CD4-positive, alpha-beta memory T cell (primary cell): ENCODE measurements at places on chromosomes 4 and X.

DNA sequence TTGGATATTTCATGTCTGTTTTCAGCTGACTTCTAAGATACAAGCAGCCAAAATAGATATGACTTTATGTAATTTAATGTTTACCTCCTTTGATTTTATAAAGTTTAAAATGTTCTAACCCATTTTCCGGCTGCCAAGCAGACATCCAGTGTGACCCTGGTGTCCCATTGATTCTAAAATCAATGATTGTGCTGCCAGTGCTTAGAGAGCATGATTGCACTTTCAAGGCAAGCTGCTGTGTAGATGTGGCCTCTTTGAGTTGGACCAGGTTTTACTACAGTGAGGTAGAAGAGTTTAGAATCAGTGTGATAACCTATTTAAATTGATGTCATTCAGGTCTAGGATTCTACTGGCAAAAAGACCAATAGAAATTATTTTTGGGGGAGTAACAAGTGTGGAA, 730.9 kb downstream of the STPG2 start:
- no peaks in the 10 kb centered on the region for H3K27me3 ChIP-seq
- DNase-seq = no peak
- H3K27ac ChIP-seq = no peak overlapping the region
- no peak overlapping the region for H3K4me3 ChIP-seq
- no peaks in the 10 kb centered on the region for H3K36me3 ChIP-seq

DNA sequence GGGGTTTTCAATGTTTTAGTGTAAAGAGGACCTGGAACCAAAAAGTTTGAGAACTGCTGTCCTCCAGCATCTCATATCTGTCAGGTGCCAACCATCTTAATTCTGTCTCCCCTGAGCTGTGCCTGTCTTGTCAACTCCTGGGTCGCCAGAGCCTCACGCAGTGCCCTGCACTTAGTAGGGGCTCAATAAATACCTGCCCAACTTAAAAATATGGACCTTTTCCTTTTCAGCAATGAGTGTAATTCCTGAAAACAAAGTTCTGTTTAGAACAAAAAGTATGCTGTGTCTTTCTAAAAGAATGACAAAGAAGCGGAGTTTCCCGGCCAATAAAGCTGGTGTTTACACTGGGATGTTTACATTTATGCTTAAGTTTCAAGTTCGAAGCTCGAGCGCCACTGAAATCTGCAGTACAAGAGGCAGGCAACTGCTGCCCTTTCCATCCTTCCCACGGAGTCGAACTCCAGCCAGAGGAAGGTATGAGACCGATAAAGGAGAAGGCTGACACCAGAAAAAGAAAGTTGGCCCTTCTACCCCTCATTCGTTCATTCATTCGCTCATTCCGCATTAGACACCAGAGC, 1.1 kb upstream of the HTATSF1 start:
- peaks cover 9% of the 10 kb centered on the region for H3K36me3 ChIP-seq
- peaks cover 23% of the 10 kb centered on the region for H3K4me1 ChIP-seq
- H3K27ac ChIP-seq = peak overlapping the region; percentile 73
- peak overlapping the region; percentile 80 for H3K4me3 ChIP-seq
- DNase-seq = peak; percentile 1

DNA sequence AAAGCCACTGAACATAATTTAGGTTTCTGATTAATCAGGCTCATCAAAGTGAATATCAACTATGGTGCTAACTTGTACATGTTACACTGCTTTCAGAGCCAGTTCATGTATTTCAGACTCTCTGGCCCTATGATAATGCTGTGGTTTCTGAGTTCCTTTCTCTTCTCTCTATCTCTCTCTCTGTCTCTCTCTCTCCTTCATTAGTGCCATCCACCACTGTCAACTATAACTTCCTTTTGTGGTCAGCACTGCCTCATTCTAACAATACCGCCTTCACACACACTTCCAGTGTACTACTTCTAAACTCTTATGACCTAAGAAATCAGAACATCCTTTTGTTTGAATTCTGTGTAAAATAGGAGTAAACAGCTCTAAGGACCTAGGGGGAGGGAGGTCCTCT, 907.1 kb downstream of the RPA4 start:
- no peaks in the 10 kb centered on the region for H3K4me1 ChIP-seq
- no peak overlapping the region for H3K4me3 ChIP-seq
- no peaks in the 10 kb centered on the region for H3K27me3 ChIP-seq
- no peak overlapping the region for H3K27ac ChIP-seq
- no peaks in the 10 kb centered on the region for H3K36me3 ChIP-seq
- DNase-seq = no peak

DNA sequence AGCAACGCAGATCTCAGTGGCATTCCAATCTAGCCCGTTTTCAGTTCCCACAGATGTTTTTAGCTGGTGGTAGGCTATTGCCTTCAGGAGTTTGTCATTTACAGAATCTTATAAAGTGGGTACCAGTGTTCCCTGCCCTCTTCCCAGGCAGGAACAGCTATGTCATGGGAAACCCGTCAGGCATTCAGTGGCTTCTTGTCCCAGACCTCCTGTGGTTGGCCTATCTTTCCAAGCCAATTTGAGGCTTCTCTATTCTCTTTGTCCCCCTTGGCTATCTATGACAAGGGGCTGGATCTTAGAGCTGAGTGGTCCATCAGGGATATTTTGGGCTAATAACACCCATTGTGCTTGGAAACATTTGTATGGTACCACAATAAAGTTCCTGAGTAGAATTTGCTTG, 33.6 kb upstream of the RPL34 start:
- no peak overlapping the region for H3K27ac ChIP-seq
- no peak for DNase-seq
- H3K36me3 ChIP-seq = no peaks in the 10 kb centered on the region
- no peak overlapping the region for H3K4me3 ChIP-seq

DNA sequence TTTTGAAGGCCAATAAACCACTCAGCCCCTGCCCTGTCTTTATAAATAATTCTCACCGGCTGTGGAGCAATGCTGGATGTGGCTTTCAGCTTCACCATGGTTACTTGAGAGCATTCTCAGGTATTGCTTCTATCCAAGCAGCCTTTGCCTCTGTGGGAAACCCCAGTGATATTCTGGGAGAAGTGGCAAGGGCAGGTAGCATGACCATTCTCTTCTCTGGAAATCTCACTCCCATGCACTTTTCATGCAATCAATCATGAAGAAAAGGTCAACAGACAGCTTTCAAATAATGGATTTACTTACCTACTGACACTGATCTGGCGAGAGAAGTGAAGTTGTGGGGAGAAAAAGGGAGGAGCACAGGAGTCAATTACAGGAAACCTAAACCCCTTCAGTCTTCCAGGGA, 49.5 kb downstream of the UNC5C start:
- H3K27me3 ChIP-seq = no peaks in the 10 kb centered on the region
- no peak overlapping the region for H3K27ac ChIP-seq
- H3K4me3 ChIP-seq = no peak overlapping the region
- H3K4me1 ChIP-seq = no peaks in the 10 kb centered on the region

- no peak for DNase-seq
- H3K36me3 ChIP-seq = no peaks in the 10 kb centered on the region
- H3K4me3 ChIP-seq = peak overlapping the region; percentile 70
Measured at GRCh38 chrX:16785247-16786138, 773 bp upstream of the TXLNG start.

- no peak overlapping the region for H3K4me3 ChIP-seq
- no peaks in the 10 kb centered on the region for H3K4me1 ChIP-seq
- H3K27ac ChIP-seq = no peak overlapping the region
- no peaks in the 10 kb centered on the region for H3K27me3 ChIP-seq
- H3K36me3 ChIP-seq = no peaks in the 10 kb centered on the region
Measured at GRCh38 chr4:117063961-117064696, 21.2 kb downstream of the TRAM1L1 start.

DNA sequence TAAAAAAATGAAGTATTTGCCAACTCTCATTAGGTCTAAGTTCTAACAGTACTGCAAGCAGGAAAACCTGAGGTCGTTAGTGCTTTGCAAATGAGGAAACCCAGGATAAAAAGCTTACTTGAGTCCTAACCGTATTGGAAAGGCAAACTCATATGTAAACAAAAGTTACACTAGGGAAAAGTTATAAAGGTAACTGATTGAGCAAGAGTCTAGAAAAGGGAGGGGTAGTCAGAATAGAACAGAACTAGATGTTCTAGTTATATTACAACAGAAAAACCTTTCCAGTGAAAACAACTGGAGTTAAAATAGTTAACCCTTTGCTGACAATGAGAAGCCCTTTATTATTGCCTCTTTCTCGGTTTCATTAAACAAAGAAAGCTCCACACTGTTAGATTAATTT, 66.4 kb upstream of the MAOA start:
- no peak overlapping the region for H3K27ac ChIP-seq
- H3K4me3 ChIP-seq = no peak overlapping the region
- no peak for DNase-seq
- no peaks in the 10 kb centered on the region for H3K27me3 ChIP-seq
- H3K4me1 ChIP-seq = no peaks in the 10 kb centered on the region
- H3K36me3 ChIP-seq = no peaks in the 10 kb centered on the region
